ENCODE measurements at places on chromosomes 5 and 9.

GRCh38 chr9:131980267-131981016 lies 99.2 kb downstream of the MED27 start:
- no peak for DNase-seq

DNA sequence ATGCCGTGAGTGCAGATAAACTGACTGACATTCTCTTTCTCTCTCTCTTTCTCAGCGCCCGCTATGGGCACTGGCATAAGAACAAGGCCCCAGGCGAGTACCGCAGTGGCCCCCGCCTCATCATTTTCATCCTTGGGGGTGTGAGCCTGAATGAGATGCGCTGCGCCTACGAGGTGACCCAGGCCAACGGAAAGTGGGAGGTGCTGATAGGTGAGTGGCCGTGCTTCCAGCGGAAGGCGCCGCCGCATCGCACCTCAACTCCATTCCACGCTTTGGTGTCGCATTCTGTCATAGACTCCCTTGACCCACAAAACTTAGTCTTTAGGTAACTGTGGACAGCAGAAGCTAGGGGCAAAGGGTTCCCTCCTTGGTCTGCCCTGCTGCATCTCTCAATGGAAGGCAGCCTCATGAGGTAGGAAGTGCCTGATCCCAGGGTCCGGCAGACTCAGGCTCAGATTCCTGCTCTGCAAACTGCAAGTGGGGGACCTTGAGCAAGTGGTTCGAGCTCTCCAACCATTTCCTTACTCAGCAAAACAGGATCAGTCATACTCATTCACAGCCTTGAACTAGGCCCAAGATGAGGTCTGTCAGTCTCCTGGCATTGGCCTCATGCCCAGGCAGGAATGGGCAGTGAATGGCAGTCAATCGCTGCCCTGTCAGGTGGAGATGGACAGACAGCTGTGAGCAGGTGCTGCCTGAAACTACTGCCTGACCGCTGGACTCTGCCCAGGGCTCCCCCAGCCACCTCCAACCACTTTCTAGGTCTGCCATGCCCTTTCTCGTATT lies 24.2 kb upstream of the CFAP157 start:
- no peak for DNase-seq

DNA sequence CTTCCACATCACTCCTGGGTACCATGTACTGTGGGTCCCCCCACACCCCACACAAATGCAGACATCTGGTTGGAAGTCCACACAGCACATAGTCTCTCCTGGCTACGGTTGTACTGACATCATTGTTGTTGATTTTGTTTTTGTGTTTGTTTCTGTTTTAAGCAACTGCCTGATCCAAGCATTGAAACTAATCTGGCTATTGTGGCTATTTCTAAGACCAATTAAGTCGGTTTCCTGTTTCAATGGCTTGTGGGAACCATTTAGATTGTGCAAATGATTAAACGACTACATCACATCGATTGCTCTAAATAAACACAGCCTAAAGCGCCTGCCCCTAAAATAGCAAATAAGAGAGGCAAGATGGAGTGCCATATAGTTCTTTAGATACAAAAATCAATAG lies 226.8 kb upstream of the IRX4 start:
- no peak for DNase-seq

GRCh38 chr9:114782586-114782985 lies 23.3 kb downstream of the TNFSF15 start:
- DNase-seq = no peak

All from right lung (tissue), 10 donors.